Ovary (tissue), 10 donors: ENCODE measurements at places on chromosomes 5 and 9. TPM values are rescaled to one million over a fixed set of nuclear protein-coding genes. Genes with fewer than 3 reads are reported as not detected.

Gene CPLANE1
- 22.5 TPM for total RNA-seq

Gene LCN15
- not detected for total RNA-seq

Gene LURAP1L
- 3.0 TPM for total RNA-seq

Gene NR6A1
- 1.1 TPM for total RNA-seq

Gene FOXI1
- total RNA-seq = not detected

Gene SAXO1
- not detected for total RNA-seq

Gene ARID3C
- total RNA-seq = not detected

Gene RNF183
- not detected for total RNA-seq

DNA sequence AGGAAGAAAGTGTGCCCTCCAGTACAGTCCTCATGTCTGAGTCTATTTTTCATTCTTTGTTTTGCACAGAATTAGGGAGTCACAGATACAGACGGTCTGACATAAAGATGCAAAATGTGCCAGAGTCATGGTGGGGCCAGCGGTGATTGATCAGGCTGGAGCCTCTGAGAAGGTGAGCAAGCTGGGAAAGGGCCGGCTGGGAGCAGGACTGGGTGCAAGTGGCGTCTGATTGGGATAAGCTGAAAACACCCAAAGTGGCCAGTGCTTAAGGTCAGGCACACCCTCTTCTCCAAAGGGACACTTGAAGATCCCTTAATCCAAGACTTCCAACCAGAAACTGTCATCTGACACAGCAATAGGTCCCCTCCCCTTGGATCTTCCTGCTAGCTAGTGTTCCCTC lies 32.6 kb downstream of the FSTL4 start:
- no peak for DNase-seq

DNA sequence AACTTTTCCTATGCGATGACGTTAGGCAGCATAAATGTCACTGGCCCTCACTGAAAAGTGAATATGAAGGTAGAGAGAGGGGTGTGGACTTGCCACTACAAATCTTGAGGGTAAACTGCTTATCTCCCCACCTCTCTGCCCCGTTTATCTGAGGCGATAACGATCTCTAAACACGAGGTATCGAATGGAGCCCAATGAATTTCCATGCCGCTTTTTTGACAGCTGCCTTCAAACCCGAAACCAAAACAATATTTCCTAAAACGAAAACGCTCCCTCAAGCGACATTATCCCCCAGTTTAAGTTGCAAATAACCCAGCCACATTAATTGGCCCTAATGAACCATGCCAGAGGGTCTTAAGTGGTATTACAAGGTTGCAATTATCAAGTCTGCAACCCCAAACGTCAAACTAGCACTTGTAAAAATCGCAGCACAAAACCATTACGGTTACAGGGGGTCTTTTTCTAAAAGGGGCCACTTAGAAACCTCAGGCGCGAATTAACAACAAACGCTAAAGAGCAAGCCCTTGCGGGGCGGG lies 1.4 kb downstream of the NR3C1 start:
- DNase-seq = no peak

GRCh38 chr9:113274474-113275156 lies 757 bp downstream of the CDC26 start:
- no peak for DNase-seq

DNA sequence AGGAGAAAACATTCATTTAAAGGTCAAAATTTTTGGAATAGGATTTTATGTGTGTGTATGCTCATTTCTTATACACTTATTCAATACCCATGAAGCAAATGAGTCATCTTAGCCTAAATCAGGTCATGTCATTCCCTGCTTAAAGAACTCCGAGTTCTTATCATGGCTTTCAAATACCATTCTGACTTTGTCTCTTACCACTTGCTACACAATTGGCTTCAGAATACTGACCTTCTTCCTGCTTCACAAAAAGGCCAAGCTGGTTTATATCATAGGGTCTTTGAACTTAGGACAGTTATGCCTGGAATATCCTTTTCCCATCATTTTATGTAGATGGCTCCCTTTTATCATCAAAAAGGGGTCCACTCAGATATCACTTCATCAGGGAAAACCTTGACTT lies 652.2 kb upstream of the WWC1 start:
- no peak for DNase-seq

GRCh38 chr9:77000330-77000729 lies 19.1 kb upstream of the FOXB2 start:
- DNase-seq = no peak

GRCh38 chr5:73507062-73507461 lies 8.8 kb downstream of the BTF3 start:
- DNase-seq = no peak

DNA sequence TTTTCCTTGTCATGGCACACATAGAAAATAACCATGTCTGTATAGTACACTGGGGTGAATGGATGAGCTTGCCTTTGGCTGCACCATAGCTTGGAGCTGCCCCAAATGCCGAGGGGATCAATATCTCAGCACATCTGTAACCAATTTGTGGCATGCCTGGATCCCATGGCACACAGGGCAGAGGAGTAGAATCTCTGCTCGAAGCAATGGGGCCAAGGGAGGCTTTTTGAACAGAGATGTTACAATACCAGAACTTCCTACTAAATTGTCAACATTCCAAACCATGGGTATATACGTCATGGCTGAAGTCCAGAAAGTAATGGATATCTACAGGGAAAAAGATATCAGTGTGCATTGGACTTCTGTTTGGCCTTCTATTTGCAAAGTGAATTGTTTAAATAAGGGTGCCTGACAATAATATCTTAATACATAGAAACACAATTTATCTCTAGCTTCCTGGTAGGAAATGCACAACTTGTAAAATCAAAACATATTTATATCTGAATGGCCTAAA lies 39.0 kb downstream of the ESM1 start:
- no peak for DNase-seq

GRCh38 chr5:31479706-31480105 lies 52.2 kb downstream of the DROSHA start:
- DNase-seq = no peak

DNA sequence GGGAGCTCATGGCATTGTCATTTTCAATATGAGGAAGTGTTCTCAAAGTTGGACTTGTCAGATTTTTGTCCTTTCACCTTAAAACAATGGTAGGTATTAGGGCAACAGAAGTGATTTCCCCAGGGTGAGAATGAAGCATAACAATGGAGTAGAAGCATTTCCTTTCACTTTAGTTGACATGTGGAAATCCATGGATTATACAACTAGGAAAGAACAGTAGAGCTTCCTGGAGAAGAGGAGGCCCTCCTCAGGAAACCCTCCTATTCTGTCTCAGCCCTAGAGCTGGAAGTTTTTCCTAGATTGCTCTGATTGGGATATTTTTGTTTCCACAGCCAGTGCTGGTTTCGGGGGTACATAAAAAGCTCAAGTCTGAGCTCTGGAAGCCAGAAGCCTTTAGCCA lies 13.8 kb upstream of the REEP2 start:
- DNase-seq = no peak

DNA sequence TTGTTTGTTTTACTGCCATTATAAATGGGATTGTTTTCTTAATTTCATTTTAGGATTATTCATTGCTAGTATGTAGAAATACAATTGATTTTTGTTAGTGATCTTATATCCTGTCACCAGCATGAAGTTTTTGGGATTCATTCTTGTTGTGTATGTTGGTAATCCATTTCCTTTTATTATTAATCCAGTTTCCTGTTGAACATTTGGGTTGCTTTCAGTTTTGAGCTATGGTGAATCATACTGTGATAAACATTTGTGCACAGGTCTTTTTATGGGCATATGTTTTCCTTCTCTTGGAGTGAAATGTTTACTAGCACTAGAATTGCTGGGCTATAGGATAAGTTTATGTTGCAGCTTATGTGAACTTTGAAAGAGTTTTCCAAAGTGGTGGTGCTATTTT lies 69.6 kb downstream of the MAN2A1 start:
- no peak for DNase-seq

DNA sequence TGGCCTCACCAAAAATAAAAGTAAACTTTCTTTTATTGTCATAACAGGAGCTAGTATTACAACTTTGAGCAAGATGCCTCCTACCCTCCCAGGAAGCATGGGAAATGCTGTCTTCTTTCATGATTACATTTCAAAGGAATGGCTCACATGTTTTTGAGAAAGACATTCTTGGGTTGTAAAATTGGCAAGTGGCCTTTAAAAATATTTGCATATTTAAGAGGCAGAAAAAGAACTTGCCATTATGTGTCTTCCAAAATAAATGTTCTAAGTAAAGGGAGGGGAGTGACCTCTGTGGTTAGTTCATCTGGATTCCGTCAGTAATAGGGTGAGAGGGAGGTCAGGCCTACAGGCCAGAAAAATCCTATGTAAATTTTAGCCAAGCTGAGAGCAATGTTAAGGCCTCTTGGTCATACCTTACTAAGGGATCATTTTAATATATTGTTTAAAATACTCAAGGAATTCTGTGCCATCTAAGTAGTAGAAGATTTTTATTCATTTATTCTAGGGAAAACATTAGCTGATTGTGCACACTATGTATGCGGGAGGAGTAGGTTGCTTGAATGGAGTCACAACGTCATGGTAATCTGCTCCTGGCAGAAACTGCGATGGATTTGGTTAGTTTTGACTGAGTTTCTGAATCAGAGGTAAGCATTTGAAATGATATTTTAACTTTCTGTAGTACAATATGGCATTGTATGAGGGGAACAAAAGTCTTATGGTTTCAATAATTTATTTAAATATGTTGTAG lies 1485.7 kb upstream of the CDH9 start:
- no peak for DNase-seq

GRCh38 chr9:35357116-35357515 lies 132.8 kb upstream of the RUSC2 start:
- DNase-seq = no peak

- no peak for DNase-seq
Observed at GRCh38 chr5:158485604-158486081, 614.1 kb downstream of the EBF1 start.

- no peak for DNase-seq
Observed at GRCh38 chr9:123893831-123894460, 36.0 kb downstream of the DENND1A start.

- DNase-seq = no peak
Observed at GRCh38 chr5:77867194-77867691, 91.1 kb upstream of the TBCA start.

DNA sequence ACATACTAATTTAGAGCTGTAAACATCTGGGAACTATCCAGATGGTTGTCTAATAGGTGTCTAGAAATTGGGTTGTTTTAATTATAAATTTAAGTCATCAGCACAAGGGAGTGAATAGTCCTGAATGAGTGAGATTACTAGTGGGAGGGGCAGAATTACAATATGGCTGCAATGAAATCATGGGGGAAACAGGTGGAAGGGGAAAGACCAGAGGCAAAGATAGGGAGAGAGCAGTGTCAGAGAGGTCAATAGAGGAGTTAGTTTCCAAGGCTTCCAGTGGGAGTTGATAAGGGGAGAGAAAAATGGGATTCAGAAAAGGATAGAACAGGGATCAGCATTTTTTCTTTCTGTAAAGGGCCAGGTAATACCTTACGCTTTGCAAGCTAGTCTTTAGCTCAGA lies 8.9 kb downstream of the AK6 start:
- DNase-seq = no peak

GRCh38 chr9:121568343-121569265 lies 69.0 kb upstream of the GGTA1 start:
- peak; percentile 66 for DNase-seq

DNA sequence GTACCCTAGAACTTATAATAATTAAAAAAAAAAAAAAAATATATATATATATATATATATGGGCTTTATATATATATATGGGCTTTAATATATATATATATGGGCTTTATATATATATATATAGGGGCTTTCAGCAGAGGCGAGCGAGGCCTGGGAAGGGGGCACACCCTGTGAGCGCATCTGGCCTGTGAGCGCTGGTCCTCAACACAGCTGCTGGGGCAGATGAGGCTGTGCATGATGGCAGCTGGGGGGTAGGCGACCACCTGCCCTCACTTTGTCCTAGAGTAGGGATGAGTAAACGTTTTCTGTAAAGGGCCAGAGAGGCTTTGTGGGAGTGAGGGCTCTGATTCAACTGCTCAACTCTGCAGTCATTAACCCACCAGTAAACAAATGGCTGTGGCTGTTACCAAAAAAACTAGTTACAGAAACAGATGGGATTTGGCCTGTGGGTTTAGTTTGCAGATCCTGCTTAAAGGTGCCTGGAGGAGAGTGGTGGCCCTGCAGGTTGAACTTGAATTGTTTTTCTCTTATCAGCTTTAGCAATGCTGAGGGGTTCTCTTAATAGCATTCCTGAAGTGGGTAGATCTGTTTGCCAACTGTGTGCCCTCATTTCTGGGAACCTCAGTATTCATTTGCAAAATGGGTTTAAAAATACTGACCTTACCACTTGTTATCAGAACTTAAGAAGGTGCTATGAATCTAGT lies 88.1 kb upstream of the EPB41L4B start:
- no peak for DNase-seq

DNA sequence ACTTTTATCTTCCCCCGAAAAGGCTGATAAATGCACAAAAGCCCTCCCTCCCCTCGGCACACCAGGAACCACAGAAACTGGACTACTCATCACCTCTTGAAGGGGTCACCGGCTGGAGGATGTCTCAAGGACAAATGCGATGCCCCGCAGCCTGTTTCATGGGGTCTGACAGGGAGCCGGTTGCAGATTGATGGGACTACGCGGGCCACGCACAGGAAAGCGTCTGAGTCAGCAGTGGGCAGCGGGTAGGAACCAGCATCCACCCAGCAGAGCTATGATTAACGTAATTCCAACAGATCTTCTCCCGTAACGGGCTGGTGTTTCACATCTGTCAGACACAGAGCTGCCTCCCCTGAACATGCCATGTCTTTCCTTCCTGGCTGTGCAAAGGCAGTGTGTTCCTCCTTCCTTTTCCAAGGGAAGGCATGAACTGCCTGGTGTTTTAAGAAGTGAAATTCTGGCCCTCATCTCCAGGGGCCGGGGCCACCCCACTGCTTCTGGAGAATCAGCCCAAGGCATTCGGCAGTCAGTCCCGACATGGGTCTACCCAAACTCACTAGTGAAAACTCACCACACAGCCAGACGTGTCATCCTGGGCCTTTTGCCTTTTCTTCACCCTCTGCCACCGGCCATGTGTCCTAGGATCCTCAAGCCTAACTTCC lies 144.4 kb upstream of the PHYKPL start:
- peak; percentile 49 for DNase-seq

- DNase-seq = no peak
Observed at GRCh38 chr5:179192185-179192890, 132.2 kb downstream of the ZNF354C start.

DNA sequence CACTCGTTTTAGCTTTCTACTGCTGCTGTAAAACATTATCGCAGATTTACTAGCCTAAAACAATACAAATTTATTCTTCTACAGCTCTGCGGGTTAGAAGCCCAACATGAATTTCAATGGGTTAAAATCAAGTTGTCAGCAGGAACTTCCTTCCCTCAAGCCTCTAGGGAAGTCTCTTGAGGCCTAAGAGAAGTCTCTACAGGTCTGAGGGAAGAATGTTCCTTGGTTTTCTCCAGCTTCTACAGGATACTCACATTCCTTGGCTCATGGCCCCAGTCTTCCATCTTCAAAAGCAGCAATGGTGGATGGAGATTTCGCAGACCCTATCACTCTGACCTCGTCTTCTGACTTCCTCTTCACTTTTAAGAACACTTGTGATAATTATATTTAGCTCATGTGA lies 21.6 kb upstream of the SSBP2 start:
- no peak for DNase-seq

- no peak for DNase-seq
Observed at GRCh38 chr9:7097040-7097715, 339.4 kb downstream of the KDM4C start.

- DNase-seq = no peak
Observed at GRCh38 chr5:157390133-157390532, 69.9 kb upstream of the NIPAL4 start.

GRCh38 chr5:57166276-57166675 lies 7.6 kb upstream of the GPBP1 start:
- no peak for DNase-seq
